Caki2 (cell line): ENCODE measurements at places on chromosomes 11 and 22. TPM values are rescaled to one million over a fixed set of nuclear protein-coding genes. Genes with fewer than 3 reads are reported as not detected.

The PATL1 gene
- total RNA-seq, result 6.5 and 7.4 TPM in 2 replicates

GRCh38 chr11:61004761-61005181, 33.3 kb downstream of the CD6 start:
- DNase-seq, result no peak

The DDX25 gene
- not detected in 2 replicates for total RNA-seq

DNA sequence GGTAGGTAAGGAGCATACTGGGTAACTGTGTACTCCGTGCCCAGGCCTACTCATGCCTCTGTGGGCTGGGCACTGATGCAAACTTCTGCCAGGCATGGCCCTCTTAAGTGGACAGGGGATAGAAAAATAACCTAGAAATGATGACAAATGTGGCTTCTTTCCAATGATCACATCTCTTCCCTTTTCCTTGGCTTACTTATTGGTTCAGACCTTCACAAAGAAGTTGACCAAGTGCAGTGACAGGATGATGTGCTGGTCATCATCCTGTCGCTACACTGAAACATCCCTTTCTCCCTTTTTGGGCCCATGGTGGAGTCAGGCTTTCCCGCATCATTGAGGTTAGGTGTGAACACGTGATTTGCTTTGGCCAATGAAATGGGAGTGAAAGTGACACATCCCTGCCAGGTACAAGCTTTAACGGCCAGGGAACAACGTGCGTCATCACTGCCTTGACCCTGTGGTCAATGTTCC, 31.8 kb upstream of the APOBEC3A start:
- DNase-seq, result peak; percentile 97

GRCh38 chr11:64339754-64340408, at the start of gene CCDC88B:
Gene CCDC88B, plus strand, starts transcription at chr11:64340204. Its CDS starts 63 bp downstream, at chr11:64340267.
- DNase-seq, result no peak

The DEUP1 gene
- total RNA-seq, result not detected in 2 replicates

DNA sequence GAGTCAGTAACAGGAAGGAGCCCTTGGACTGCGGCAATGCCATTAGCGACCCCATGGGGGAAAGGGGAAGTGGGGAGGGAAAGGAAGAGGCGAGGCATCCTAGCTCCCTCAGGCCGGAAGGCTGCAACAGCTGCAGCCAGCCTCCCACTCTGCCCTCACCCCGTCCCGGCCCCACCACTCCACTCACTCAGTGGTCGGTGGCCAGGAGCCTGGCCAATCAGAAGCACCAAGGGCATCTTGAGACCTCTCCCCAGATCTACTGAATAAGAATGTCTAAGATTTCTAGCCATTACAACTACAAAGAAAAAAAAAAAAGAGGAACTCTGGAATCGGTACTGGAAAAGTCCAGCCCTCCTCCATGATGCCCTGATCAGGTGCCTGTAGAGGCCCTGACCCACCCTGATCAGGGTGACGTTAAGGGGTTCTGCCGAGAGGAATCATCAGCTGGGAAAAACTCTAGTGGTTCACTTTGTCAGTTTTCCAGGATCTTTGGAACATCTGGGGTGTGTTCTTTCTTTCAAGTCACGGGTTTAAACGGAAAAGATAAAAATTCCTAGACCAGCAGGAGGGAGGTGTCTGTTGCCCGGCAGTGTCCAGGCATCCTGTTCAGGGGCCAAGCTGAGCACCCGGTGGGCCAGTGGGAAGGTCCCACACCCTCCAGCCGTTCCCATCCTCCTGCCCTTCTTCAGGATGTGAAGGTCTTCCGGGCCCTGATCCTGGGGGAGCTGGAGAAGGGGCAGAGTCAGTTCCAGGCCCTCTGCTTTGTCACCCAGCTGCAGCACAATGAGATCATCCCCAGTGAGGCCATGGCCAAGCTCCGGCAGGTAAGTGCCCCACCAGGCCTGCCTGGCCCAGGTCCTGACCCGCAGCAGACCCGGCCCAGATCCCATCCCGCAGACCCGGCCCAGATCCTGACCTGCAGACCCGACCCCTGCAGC, 14.4 kb downstream of the OAF start:
- no peak for DNase-seq

- no peak for DNase-seq
Observed at GRCh38 chr22:47582067-47582466, 819.6 kb downstream of the TBC1D22A start.

GRCh38 chr11:93089474-93090102, 108.2 kb downstream of the SLC36A4 start:
- peak; percentile 84 for DNase-seq

The CRYBA4 gene
- not detected in 2 replicates for total RNA-seq

The OR5B21 gene
- total RNA-seq, result not detected in 2 replicates

- DNase-seq, result no peak
Observed at GRCh38 chr11:115238086-115238485, 266.1 kb downstream of the CADM1 start.

GRCh38 chr22:27998511-27999410, 79.7 kb upstream of the PITPNB start:
- no peak for DNase-seq
